CMK (cell line): ENCODE measurements at places on chromosomes 1 and 21.

DNA sequence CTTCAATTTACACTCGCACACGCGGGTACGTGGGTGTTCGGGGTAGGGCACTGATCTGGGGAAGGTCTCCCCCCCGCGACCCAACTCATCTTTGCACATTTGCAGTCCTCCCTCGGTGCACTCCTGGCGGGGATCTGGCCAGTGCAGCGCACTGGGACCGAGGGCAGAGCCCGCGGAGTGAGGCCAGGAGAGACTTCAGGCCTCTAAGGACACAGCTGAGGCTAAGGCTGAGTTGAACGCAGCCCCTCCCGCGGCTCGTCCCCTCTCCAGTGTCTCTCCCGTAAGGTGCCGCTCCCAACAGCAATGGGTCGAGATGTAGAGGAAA, 936 bp upstream of the NCAM2 start:
- DNase-seq = no peak

GRCh38 chr1:162663086-162663485, 30.8 kb downstream of the DDR2 start:
- no peak for DNase-seq

DNA sequence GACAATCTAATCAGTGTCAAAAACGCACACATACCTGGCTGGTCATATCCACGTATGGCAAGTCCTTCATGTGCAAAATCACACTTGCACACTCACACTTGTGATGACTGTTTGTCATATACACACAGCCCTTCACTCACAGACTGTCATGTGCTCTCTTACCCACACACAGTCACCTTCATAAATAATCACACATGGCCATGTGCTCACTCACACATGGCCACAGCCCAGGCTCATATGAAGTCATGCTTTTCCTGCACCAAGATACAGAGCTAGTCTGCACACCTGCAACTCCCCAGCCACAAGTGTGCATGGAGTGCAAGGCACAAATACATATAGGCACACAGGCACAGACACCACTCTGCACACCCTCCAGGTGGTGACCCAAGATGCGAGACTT, 45.4 kb upstream of the FOXO6 start:
- no peak for DNase-seq

- DNase-seq = no peak
These were observed 95.5 kb downstream of the ERG start for GRCh38 chr21:38402795-38403194.
